ENCODE measurements at places on chromosomes 4 and X.

DNA sequence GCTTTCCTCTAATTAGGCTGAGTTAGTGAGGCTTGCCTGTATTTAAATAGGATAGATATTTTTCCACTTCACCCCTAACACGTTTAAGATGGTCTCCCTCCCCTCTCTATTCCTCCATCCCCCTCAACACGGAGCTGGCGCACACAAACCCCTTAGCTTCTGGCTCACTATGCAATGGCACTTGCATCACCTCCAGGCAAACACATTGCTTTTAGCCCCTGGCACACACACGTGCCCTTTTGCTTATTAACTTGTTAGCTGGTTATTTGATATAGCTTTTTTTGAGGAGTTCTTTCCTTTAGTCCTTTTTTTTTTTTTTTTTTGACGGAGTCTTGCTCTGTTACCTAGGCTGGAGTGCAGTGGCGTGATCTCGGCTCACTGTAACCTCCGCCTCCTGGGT is 94.3 kb downstream of the HDAC8 start:
- no peak for DNase-seq

GRCh38 chr4:139917896-139918295 is 236.1 kb downstream of the MAML3 start:
- DNase-seq = no peak

- no peak for DNase-seq
Observed at GRCh38 chr4:86928400-86929255, 6.2 kb upstream of the AFF1 start.

GRCh38 chr4:153579872-153580271 is 104.2 kb upstream of the TLR2 start:
- no peak for DNase-seq

DNA sequence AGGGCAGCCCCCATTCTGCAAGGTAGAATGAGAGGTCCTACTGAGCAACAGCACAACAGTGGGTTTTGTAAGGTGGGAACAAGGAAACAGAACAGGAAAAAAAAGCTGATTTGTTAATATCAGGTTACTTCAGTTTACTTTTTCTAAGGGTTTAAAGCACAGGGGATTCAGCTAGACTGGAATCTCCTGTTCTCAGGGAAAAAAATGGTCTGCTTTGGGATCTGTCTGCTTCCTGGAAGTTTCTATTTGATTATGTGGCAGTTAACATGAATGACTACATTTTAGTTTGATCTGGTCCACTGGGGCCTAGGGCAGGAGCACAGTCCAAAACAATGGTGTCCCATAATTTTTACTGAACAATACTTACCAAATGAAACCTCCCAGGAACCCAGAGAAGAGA is 104.6 kb downstream of the FBXW7 start:
- DNase-seq = no peak

DNA sequence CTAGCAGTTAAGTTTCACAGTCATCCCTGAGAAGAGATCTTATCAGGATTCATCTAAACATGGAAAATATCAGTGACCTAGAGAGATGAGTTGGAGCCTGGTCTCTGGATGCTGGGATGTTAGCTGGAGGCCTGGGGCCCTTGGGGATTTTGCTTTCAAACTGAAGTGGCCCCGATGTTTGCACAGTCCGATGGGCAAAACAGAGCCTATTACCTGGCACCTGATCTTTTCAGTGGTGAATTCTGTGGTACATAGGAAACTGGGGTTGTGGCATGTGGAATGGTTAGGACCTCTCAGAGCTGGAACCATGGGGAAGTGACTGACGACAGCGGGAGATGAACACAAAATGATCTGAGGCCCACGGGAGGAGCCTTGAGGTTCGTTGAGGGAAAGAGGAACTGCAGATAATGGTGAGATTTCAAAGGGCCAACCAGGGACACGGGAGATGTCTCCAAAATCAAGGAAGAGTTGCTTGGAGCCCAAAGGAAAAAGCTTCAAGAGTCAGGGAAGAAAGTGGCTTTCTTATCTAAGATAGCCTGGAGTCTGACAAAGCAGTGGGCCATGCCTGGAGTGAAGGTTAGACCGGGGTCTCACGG is 17.8 kb upstream of the TENM3 start:
- no peak for DNase-seq

- DNase-seq = no peak
Observed at GRCh38 chr4:46645126-46645525, 255.2 kb upstream of the GABRA2 start.

GRCh38 chr4:4577359-4577875 is 35.6 kb upstream of the STX18 start:
- DNase-seq = no peak
